Brain (organoid and tissue), 16 donors: ENCODE measurements at places on chromosomes 16 and 17. TPM values are rescaled to one million over a fixed set of nuclear protein-coding genes. Genes with fewer than 3 reads are reported as not detected.
A peak's percentile ranks its signal among the peaks of the same experiment; 100 is the strongest.

DNA sequence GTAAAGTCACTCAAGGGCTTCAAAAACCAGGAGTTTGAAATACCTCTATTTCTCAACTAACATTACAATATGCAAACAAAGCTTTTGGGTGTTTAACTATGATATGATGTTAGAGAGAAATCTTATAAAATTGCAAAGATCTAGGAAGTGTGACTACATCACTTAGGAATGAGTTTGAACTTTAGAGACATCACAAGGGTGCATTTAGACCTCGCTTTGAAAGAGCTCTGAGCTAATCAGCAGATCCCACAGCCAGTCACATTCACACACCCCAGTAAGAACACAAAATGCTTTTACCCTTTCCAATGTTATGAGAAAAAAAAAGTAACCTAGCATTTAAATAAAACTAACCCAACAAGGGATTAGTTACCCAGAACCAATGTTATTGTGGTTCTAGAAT lies 45.2 kb downstream of the HYDIN start:
- no peak for DNase-seq

Gene KRT24
- not detected for polyA plus RNA-seq

GRCh38 chr16:88550246-88550661 lies 19.9 kb upstream of the ZC3H18 start:
- peak; percentile 30 for DNase-seq

DNA sequence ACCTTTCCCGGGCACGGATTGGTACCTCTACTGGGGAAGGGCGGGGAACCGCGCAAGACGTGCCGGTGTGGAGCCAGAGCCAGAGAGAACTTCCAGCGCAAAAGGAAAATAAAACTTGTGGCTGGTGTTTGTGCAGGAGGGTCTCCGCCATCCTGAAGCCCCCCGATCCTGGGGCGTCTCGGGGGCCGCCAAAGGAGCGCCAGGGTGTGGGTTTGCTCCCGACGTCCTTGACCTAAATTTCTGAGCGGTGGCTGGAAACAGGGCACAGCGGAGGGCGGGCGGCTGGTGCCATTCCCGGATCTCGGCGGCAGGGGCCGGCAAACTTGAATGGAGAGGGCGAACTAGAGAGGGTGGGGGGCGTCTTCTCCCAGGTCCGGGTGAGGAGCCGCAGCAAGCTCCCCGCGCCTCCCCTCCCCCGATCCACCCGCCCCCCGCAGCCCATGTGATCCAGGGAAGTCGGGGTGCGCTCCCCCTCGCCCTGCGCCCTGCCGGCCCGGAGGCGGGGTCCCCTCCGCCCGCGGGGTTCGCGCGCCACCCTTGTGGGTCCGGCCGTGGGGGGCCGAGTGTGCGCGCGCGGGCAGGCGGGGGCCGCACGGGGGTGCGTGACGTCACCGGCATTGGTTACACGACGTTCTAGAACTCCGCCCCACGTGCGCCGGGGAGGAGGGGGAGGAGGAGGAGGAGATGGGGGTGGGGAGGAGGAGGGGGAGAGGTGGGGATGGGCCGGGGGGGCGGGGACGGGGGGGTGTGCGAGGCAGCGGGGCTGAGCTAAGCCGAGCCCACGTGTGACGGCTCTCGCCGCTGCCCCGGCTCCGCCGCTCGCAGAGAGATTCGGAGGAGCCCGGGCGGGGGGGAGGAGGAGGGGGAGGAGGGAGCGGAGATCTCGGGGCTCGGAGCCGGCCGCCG lies at the start of gene MSI2:
MSI2 (plus strand) TSS at position 748 of the 906 bp plus-strand sequence. CDS start 220 bp downstream, outside the sequence.
- DNase-seq, result peak; percentile 96

Gene SEZ6L2
- polyA plus RNA-seq, result 187 TPM

DNA sequence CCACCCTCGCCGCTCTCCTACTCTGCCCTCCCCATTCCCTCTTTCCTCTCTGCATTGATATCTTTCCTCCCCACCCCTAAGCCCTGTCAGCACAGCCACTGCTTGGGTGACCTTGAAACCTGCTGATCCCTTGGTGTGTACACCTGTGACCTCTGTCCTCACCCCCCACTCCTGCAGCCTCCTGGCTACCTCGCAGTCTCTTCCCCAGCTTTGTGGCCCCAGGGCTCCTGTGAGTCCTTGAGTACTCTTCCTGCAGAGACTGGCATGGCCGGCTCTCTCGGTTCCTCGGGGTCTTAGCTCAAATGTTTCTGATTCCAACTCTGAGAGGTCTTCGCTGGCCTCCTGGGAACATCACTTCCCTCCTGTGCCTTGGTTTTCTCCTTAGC lies 31.7 kb downstream of the ADCY7 start:
- peak; percentile 7 for DNase-seq

Gene AGRP
- 0.49 TPM for polyA plus RNA-seq

Gene HOXB4
- 30.3 TPM for polyA plus RNA-seq

GRCh38 chr16:73033271-73033998 lies 14.5 kb downstream of the ZFHX3 start:
- DNase-seq, result no peak

DNA sequence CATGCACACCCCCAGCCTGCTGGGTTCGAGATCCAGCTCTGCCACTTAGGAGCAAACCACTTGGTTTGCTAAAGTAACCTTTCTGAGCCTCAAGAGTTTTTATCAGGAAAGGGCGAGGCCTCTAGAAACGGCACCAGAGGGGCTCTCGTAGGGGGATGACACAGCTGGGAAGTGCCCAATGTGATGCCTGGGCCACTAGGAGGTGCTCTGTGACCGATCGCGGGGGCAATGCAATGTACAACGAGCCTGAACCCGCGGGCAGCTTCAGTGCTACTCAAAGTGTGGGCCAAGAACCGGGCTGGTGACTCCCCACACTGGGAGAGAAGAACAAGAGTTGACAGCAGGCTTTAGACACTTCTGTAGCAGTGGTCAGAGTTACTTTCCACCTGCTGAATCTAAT lies 9.4 kb downstream of the C16orf89 start:
- no peak for DNase-seq

Gene CLEC19A
- not detected for polyA plus RNA-seq

DNA sequence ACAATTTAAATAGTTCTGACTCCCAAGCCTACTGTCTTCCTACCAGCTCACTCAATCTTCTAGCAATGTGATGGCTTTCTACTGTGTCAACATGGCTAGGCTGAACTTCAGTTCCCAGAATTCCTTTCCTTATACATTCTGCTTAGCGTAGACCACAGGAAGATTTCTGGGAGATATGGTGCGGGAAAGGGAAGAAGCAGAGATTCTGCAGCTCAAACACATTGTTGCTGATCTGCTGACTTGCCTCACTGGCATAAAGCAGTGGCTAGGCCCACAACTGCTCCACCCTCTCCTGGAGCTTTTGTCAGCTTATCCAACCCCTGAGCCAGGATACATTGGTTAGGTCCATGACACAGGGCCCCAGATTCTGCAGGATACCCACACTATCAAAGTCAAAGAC lies 58.8 kb downstream of the GAS7 start:
- no peak for DNase-seq

DNA sequence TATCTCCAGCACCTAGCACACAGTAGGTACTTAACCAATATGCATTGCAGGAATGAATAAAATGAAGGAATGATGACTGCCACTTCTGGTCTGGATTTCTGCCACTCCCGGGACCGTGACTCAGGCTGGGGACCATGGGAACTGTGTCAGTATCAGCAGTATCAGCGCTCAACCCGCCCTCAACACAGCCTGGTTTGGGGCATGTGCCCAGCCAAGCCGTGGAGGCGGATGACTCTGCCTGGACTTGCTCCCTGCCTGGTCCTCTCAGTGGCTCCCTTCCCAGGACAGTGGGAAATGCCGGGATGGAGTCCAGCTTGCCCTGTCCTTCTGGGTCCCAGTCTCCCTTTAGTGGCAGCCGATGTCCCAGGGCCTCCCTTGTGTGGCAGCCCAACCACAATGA lies 55.1 kb downstream of the SRCIN1 start:
- no peak for DNase-seq

DNA sequence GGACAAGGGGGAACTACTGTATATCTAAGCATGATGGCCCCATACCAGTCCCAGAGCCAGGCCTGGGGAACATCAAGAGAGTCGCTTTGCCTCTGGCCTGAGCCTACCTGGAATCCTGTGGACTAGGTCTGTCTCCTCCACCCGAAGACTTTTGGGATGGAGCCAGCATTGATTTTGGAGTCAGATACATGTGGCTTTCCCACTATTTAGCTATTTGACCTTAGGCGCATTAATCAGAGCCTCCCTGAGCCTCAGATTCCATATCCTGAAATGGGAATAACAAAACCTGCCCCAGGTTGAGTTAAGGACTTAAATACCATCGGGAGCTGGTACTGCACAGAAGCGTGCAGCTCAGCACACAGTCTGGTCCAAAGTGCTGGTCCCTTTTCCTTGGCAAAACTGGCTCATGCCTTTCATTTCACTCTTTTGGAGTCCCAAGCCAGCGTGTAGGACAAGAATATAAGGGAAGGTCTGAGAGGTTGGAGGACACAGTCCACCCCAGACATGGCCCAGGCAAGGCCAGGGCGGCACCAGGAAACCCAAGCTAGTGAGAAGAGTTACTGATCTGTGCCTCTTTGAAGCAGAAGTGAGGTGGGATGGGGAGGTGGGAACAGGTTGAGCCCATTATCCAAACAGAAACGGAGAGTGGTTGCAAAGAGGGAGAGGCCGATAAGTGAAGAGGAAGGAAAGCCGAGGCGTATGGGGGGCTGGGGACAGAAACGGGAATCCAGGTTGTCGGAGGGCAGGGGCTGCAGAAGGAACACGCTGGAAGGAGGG lies 986 bp downstream of the FA2H start:
- DNase-seq, result no peak

DNA sequence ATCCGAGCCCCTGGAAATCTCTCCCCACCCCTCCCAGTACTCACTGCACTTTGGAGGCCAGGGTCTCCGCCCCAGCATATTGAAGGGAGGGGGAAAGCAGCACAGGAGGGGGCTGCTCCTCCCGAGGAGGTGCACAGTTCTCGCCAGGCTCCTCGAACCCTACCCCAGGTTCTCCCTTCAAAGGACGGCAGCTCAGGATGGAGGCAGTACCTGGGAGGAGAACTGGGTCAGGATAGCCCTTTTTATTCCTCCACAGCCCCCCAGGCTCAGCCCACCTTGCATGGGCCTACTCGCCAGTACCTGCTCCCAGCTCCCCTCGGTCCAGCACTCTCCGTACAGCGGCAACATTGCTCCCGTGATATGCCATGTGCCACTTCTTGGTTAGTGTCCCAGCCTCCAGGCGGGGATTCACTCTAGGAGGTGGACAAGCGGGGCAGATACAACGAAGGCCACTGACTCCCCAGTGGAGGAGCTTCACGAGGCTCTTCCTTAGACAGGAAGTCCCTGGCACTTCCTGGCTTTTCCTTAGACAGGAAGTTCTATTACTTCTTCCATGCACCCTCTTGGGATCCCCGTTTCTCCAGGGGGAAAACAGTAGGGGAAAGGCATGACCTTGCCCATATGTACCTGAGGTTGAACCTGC lies 2.1 kb upstream of the GPS2 start:
- DNase-seq, result no peak

Gene ST6GALNAC1
- polyA plus RNA-seq, result 1.5 TPM

DNA sequence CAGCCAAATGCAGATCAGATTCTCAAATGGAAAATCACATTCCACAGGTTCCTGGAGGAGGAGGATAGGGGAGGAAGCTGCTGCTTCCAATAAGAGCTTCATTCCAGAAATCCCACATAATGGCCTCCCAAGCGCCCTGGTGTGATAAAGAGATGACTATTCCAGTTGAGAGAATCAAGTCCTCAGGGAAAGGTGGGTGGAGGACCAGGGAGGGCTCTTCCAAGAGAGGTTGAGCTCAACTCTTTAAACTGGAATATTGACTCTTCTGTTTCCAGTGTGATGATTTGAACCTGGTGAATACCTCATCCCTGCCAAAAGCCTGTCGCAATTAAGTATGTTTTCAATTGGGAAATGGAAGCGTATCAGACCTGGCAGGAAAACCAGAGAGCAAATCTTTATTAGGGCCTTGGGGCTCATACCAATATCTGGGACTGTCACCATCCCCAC lies 81.4 kb upstream of the DYNLRB2 start:
- DNase-seq, result no peak

DNA sequence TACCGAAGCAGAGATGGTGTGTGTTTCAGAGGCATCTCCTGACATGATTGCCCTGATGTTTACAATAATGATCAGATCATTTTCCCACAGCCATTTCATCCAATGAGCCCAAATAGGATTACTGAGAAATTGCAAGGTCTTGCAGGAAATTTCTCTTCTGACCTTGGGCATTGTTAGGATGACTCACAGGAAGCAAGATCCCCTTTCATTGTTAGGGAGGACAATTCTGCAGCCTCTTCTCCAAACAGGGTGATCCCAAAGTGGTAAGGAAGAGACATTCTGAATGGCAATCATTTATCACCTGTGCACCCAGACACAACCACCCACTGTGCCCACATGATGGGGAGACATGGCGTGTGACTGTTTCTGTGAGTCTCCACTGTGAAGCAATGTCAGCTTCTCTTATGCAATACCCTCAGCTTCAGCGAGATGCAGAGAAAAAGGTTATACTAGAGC lies 306.7 kb upstream of the XYLT1 start:
- no peak for DNase-seq

DNA sequence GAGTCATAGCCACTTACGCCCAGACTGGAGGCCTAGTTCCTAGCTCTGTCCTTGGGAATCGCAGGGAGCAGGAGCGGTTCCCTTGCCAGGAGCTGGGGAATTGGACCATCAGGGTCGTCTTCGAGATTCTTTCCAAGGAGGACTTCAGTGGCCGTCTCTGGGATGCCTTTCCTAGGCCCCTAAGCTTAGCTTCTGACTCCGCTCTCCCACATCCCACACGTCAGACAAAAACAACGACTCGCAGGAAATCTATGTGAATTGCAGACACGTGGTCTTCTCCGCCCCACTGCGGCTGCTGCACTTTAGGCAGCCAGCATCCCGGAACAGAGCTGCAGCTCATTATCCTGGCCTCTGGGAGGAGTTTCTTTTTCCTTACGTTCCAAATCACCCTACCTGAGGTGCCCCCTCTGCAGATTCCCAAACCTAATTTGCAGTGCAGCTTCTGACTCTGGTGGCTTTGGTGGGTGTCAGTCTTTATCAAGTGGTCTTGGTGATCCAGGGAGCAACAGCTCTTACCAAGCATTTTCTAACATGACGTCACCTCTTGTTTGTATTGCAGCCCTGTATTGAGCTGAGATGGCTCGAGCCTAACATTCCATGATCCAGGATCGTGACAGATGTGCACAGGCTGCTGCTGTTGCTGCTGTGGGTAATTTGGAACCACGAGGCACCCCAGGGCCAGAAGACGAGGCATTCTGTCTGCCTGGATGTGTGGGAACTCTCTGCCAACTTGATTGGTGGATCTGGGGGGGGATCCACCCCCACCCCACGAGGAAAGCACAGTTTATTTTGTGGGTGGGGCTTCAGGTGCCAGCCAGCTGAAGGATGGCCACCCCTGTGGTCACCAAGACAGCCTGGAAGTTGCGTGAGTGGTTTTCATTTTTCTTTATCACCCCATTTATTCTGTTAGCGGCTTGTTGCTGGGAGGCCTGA lies 1.1 kb downstream of the KATNB1 start:
- peak; percentile 82 for DNase-seq
